ENCODE measurements at places on chromosomes 4 and X.
A peak's percentile ranks its signal among the peaks of the same experiment; 100 is the strongest.

DNA sequence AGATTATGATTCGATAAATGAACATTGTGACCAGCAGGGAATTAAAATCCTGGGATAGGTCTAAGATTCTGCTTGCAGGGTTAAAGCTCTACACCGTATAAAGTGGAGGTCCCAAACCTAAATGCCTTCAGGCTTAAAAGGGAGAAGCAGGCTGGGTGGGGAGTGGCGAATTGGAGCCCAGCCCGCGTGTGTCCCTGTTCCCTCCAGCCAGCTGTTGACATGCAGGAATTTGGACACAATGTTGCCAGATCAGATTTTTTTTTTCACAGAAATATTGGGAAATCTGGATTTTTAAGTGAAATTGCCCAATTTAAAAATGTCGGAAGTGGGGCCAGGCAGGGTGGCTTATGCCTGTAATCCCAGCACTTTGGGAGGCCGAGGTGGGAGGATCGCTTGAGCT is 60.5 kb downstream of the ELF4 start:
- DNase-seq, result no peak

- no peak for DNase-seq
Observed at GRCh38 chr4:18645351-18645750, 623.8 kb upstream of the LCORL start.

DNA sequence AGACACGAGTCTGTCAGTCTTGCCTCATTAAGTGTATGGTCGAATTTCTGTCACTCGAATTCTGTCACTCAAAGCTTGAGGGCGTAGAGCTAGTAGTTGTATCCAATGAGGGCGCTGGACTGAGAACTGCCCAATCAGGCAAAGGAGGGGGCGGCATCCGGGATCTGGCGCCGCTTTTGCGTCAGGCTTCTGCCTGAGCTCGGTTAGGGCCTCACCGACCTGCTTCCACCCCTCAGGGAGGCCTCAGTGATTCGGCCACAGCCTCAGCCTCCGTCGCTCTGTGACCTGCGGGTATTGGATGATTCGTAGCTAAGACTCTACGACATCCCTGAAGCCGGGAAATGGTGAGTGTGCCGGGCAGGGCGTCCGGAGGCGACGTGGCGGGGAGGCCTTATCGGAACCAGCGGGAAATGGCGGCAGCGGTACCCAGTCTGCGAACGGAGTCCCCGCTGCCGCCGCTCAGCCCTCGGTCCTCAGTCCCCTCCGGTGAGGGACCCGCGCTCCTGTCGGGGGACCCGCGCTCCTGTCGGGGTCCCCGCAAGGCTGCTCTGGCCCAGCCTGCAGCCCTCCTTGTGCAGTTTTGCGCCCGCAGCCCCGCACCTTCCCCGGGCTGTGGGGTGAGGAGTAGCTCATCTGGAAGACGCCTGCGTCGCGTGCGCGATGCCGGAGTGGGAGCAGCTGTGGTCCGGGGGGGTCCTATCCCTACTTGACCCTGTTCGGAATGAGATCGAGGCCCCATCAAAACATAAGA is 88.3 kb downstream of the ZNF718 start:
- peak; percentile 51 for DNase-seq

- DNase-seq, result no peak
Observed at GRCh38 chrX:138709886-138710791, 1.4 kb downstream of the FGF13 start.

DNA sequence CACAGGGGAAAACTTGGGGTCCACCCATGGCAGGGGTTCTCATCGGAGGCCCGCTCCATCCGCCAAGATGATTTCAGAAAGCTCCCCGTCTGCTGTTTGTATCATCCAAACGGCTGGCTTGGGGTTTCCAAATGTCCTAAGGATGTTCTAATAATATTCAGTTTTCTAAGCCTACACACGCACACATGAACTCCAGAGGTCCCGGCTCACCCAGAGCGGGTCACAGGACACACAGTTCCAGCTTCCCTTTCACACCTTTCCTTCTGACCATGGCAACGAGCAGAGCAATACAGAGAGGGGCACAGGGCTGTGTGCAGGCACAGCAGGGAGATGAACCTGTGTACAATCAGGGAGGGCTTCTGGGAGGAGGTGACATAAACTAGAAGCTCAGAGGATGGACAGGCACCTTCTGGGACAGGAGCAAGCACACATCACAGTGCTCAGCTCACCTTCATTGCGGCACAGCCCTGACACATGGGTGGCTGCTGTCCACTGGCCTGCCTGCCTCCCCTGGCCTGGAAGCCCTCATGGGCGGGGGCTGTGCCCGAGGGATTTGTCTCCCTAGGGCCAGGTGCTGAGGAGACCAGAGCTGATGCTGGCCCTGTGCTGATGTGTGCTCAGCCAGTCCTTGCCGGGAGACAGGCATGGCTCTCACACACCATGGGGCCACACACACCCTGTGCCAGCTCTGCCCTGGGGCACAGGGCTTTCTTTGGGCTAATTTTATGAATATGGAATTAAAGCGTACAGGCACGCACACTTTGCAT is 44.8 kb downstream of the ABLIM2 start:
- DNase-seq, result no peak

- DNase-seq, result no peak
Observed at GRCh38 chr4:108596344-108596743, 24.0 kb upstream of the RPL34 start.

GRCh38 chr4:163598028-163598427 is 103.5 kb downstream of the TMA16 start:
- no peak for DNase-seq

GRCh38 chr4:158201876-158202275 is 8.4 kb upstream of the TMEM144 start:
- DNase-seq, result no peak
